Activated CD8-positive, alpha-beta T cell treated with anti-CD3 and anti-CD28 coated beads for 36 hours (primary cell): ENCODE measurements at places on chromosomes 11 and 22.

DNA sequence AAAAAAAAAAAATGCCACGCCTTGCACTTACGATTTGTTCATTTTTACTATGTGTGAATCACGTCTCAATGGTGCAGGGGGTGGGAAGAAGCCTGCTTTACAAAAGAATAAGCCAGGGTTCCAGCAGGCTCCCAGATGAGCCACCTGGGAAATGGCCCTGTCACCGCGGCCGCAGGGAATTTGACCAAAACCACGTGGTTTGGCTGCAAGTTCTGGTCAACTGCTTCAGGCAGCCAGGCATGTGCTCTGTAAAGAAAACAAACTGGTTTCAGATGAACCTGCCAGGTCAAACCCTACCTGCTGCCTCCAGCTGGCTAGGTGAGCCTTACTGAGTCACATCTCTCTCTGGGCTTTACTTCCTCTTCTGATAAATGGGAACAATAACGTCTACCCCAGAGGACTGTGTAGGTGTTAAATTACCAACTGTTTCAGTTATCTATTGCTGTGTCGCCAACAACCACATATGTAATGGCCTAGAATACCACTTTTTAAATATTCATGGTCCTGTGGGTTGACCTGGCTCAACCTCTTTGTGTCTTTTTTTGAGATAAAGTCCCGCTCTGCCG lies 30.5 kb upstream of the GCAT start:
- DNase-seq = no peak

DNA sequence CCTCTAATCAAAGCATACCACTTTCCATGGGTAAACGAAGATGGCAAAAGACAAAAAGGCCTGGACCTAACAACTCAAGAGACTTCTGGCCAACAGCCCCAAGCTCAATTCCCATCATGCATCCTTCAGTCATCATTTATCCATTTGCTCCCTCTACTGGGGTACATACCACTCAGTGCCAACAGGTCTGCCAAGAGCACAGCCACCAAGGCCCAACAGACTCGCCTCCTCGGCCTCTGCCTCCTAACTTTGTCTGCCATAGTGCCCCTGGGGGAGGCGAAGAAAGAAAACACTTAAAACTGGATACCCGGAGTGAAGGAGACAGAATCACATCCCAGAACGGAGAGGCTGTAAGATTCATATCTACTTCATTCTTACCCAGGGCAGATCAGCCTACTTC lies 1.1 kb downstream of the HYOU1 start:
- peak; percentile 30 for DNase-seq

DNA sequence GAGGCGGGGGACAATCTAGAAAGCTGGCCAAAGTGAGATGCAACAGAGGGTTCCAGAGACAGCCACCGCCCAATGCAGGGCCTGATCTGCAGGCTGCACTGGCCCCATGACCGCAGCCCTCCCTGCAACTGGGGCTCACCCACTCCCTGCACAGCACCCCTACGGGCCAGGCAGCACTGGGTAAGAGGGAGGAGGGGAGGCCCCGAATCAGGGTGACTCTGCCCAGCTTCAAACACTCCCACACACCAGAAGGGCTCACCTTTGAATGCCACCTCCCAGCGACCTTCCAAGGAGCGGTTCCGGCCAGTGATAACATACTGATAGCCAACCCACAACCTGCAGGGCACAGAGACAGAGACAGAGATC lies 59.3 kb downstream of the DGCR2 start:
- DNase-seq = no peak

GRCh38 chr11:36392196-36392595 lies 96.1 kb downstream of the PRR5L start:
- DNase-seq = no peak

GRCh38 chr11:61756452-61757212 lies 4.2 kb downstream of the MYRF start:
- peak; percentile 81 for DNase-seq

- no peak for DNase-seq
Observed at GRCh38 chr11:23359297-23359696, 499.0 kb upstream of the CCDC179 start.

GRCh38 chr22:28029201-28029948 lies 110.3 kb upstream of the PITPNB start:
- DNase-seq = no peak

- no peak for DNase-seq
Observed at GRCh38 chr11:18495703-18496102, 31.0 kb downstream of the TSG101 start.

- no peak for DNase-seq
Observed at GRCh38 chr11:76335842-76336241, 45.1 kb downstream of the THAP12 start.

DNA sequence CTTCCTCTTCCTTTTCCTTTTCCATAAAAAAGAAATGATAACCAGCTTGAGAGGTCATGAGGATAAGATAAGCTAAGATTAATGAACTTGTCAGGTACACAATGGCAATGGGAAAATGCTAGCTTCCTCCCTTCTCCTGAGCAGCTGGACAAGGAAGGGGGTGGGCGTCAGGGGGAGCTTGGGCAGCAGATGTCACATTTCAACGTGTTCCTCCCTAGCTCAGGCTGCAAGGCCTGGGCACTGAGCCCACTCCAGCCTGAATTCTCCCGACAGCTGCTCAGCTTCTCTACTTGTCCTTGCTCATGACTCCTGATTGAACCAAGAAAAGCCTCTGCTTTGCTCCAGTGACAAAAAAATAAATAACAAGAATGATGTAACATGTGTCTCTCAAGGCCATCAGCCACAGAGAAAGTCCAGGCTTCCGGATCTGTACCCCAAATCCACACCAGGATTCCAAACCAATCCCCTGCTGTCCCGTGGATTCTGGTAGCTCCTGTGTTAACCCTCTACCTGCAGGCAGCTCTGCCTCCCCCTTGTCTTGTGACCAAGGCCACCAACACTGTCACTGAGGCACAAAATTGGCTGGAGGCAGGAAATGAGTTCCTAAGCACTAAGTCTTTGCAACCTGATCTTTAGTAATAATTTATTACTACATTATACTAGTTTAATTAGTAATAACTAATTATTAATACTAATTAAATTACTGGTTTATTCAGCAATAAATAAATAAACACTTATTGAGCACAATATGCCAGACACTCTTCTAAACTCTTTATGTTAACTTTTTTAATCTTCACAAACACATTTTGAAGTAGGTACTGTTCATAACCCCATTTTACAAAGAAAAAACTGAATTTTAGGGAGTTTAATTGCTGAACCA lies 146.5 kb downstream of the CCDC34 start:
- DNase-seq = no peak

DNA sequence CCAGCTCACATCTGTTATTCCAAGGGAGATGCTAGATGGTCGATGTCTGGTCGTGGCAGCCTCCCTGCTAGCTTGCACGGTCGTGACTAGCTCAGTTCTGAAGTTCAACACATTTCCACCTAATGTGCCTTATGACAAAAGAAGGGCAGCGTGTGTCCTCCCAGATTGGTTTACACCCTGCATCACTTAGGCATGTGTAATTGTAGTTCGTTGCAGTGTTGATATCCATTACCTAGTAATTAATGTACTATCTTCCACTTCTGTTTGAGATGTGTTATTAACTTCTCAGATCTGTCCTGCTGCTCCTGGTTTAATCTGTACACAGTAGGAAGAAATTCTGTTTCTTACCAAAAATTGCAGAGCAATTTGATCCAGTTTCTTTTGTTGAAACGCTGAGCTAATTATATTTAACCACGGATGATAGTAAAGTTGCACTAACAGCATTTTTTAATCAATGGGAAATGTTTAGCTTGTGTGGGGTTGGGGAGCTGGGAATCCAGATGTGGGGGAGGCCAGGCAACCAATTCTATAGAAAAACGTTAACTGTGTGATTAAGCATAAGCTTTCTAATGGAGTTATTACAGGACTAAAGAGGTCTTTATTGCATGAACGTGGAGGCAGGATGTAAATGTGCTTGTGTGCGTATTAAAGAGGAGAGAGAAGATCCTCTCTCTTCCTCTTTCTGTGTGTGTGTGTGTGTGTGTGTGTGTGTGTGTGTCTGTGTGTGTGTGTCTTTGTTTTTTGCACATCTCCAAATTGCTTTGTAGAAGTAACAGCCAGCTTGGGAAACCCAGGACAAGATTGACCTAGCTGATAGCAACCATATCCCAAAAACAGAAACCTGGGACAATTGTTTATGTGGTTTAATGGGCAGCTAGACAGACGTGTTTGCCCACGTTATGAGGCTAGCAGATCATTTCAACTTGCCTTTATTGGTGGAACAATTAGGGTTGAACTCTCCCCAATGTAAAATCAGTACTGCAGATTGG lies 145.7 kb upstream of the TTC12 start:
- DNase-seq = no peak

- DNase-seq = no peak
Observed at GRCh38 chr11:67369801-67370284, 3.6 kb downstream of the CLCF1 start.
